ENCODE measurements at places on chromosomes 5 and 9. TPM values are rescaled to one million over a fixed set of nuclear protein-coding genes. Genes with fewer than 3 reads are reported as not detected.

DNA sequence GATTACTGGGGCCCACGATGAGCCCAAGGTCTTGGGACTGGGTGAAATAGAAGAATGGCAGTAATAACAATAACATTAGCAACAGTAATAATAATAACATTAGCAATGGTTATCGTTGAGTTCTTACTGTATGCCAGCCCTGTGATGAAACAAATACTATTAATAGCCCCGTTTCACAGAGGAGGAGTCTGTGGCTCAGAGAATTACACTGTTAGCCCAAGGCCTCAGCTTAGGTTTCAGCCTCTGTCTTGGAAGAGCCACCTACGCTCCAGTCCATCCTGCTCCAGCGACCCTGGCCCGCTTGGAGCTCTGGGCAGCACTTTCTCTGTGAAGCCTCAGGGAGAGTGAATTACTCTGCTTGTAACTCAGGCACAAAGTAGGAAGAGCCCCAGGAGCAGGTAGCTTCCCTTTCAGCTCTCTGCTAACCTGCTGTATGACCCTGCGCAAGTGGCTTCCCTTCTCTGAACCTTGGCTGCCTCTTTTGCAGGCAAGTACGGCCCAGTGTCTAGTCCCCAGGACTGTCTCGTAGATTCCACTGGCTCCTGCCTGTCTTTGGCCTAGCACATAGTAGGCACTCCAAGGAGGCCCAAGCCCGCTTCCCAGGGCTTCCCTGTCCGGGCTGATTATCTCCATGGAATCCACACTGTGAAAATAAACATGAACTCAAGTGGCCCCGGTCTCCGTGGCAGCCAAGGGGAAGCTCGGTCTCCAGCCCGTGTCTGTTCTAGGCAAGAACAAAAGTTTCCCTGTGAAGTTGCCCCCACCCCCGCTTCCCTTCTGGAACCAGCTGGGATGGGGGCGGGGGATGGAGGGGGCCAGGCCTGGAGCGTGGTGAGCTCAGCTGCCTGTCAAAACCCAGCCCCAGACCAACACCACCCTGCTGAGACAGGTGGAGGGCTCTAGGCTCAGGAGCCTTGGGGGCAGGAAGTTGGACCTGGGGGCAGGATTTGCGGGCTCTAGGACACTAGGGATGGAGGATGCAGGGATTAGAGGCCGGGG, 26.2 kb upstream of the LMX1B start:
- DNase-seq = no peak

Gene GRM6
- polyA plus RNA-seq = 0.46 TPM

DNA sequence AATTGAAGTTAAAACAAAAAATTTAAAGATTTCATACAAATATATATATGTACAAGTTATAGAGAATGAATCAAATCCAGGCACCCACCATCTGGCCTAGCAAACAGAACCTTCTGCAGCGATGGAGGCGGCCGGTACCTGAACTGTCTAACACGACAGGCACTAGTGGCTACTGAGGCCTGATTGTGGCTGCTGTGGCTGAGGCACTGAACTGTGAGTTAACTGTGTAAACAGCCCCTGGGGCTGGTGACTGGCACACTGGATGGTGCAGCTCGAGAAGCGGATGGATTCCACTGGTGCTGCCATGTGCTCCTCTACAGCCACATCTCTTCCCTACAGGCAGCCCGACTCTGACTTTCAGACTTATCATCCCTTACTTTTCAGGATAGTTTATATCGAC, 82.4 kb downstream of the RAPGEF1 start:
- DNase-seq = no peak

GRCh38 chr5:31786090-31786631, 147.2 kb downstream of the PDZD2 start:
- no peak for DNase-seq

- no peak for DNase-seq
These were observed 14.3 kb upstream of the ZBTB43 start for GRCh38 chr9:126790561-126790960.

DNA sequence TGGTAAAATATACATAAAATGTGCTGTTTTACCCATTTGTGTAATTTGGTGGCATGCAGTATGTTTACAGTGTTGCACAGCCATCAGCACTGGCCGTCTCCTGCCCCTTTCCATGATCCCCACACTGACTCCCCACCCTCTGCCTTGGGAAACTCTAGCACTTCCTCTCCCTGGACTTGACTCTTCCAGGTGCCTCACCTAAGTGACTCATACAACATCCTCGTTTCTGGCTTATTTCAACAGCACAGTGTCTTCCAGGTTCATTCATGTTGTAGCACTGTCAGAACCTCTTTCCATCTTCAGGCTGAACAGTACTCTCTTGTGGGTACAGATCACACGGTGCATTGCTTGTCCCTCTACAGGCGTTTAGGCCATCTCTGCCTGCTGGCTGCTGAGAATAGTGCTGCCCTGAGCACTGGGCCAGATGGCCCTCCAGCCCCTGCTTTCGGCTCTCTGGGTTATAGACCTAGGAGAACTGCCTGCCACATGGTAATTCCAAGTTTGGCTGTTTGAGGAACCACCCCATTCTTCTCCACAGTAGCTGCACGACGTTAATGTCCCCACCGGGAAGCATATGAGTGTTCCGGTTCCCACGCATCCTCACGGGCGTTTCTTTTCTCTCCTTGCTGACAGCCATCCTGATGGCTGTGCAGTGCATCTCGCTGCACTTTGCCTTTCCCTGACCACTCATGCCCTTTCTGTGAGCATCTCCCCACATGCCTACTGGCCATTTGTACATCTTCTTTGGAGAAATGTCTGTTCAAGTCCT, 211.8 kb downstream of the FANCC start:
- DNase-seq = no peak

GRCh38 chr5:178561746-178562264, 28.4 kb downstream of the COL23A1 start:
- no peak for DNase-seq

Gene TERT
- 0.28 TPM for polyA plus RNA-seq

Gene SAPCD2
- polyA plus RNA-seq = 5.4 TPM

- DNase-seq = no peak
These were observed 534.5 kb downstream of the TMEM38B start for GRCh38 chr9:106228861-106229260.

Gene SEC24A
- polyA plus RNA-seq = 22.1 TPM

Gene TMCO6
- polyA plus RNA-seq = 16.6 TPM
